ENCODE measurements at places on chromosomes 16 and 17.

GRCh38 chr17:43210576-43210975 lies 1.1 kb upstream of the TMEM106A start:
- DNase-seq: no peak

DNA sequence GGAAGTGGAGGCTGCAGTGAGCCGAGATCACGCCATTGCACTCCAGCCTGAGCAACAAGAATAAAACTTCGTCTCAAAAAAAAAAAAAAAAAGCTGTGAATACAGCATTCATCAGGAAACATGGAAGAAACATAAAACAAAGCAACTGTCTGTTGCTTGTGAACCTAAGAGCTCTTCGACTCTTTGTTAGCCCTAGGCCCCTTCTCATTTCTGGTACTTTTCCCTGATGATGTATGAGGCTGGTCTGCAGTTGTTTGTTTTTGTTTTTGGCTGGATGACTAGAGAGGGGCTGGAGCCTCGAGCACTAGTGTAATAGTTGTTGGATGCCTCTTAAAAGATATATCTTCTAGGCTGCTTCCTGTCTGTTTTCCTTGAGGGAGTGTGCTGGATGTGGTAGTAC lies 113.5 kb downstream of the MAP2K6 start:
- no peak for DNase-seq

DNA sequence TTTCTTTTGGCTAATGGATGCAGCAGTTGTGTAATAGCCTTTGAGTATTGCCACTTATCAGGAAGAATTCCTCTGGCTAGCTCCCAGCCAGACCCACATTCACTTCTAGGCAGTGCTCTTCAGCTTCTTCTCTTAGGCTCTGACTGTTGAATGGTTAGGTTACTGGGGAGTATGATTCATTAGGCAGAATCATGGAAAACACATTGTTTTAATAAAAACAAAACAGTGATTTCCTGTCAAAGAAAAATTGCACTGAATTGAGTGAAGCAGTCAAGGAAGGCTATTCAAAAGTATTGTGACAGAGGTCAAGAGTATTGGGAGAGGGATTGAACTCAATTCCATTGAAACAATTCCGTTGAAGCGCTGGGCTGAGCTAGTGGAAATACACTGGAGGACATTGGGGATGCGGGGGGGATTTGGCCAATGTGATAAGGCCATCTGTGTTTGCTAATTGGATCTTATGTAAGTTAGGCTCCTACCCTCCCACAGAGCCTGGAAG lies 68.0 kb downstream of the CNTNAP4 start:
- DNase-seq: no peak

DNA sequence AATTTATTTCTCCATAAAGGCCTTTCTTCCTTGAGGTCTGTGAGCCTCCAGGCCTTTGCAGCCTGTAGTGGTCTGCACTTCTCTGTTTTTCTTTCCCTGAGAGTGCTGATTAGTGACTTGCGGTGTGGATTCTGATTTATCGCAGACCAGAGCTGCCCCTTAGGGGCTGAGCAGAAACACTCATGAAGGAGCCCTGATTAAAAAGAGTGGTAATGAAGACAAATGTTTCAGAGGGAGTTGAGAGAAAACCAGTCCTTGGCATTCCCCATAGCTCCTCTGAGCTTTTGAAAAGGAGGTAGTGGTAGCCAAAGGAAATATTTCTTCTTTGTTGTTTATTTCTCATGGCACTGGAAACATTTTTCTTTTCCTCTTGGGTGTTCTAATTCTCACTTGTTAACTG lies 268.1 kb upstream of the TBX2 start:
- no peak for DNase-seq

DNA sequence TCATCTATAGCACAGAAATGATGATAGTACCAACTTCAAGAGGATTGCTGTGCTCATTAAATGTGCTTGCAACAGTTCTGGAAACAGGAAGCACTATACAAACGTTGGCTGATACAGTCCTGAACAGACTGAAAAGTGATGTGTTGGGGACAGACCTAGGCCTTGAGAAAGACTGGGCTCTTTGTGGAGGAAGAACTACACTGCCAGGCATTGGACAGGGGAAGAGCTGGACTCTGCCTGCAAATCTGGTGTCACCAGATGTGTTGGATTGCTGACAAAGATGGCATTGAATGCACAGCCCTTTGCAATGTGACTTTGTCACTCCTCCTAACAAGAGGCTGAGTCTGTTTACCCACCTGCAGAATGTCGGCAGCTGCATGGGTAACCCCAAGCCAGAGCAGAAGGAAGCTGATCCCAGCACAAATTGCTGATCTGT lies 12.4 kb upstream of the ST6GALNAC2 start:
- DNase-seq: no peak

GRCh38 chr16:48561960-48562393 lies 48.0 kb downstream of the N4BP1 start:
- DNase-seq: no peak

GRCh38 chr16:85605051-85605911 lies 7.8 kb upstream of the GSE1 start:
- DNase-seq: no peak

DNA sequence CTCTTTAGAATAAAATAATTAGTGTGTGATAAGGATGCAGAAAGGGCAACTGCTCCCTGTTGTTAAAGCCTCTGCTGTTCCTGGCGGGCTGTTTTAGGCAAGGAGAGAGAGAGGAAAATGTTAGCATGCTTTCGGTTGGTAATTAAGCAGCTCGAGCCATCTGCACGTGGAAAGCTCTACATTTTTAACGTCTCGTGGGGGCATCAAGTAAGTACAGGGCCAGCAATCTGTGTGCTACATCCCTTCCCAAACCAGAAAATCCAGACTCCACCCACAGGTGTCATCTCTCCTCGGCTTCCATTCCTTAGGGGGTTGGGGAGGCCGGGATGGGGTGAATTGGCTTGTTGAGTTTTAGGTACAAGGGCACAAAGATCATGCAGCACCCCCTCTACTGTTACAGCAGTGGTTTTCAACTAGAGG lies 62.4 kb upstream of the MARCHF10 start:
- DNase-seq: no peak

DNA sequence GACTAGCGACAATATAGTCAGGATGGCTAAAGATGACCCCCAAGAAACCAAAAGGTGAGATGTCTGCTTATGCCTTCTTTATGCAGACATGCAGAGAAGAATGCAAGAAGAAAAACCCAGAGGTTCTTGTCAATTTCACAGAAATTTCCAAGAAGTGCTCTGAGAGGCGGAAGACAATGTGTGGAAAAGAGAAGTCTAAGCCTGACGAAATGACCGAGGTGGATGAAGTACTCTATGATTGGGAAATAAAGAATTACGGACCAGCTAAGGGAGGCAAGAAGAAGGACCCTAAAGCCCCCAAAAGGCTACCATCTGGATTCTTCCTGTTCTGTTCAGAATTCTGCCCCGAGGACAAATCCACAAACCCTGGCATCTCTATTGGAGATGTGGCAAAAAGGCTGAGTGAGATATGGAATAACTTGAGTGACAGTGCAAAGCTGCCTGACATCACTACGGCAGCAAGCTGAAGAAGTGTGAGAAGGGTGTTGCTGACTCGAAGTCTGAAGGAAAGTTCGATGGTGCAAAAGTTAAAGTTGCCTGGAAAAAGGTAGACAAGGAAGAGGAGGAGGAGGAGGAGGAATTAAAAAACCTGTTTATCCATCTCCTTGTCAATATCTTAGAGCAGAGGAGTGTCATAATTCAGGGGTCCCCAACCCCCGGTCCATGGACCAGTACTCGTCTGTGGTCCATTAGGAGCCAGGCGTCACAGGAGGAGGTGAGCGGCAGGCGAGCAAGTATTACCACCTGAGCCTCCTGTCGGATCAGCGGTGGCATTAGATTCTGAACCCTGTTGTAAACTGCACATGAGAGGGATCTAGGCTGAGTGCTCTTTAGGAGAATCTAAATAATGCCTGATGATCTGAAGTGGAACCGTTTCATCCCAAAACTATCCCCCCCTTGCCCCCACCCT lies 25.1 kb upstream of the ADGRG1 start:
- no peak for DNase-seq

DNA sequence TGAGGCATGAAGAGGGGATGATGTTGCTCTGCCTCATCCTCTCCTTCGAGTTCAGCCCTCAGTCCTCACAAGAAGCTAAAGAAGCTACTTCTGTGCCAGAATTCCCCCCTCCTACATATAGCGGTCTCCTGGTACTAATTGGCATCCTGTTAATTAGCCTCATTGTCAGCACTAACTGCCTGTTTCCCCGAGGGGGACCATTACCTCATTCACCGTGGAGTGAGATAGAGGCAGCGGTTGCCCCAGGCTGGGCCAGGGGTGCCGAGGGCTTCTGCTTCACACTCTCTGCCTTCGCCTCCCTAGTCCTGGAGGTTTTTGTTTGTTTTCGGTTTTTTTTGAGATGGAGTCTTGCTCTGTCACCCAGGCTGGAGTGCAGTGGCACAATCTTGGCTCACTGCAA lies 5.7 kb upstream of the MINK1 start:
- no peak for DNase-seq

GRCh38 chr16:87060034-87060986 lies 256.9 kb downstream of the C16orf95 start:
- no peak for DNase-seq

DNA sequence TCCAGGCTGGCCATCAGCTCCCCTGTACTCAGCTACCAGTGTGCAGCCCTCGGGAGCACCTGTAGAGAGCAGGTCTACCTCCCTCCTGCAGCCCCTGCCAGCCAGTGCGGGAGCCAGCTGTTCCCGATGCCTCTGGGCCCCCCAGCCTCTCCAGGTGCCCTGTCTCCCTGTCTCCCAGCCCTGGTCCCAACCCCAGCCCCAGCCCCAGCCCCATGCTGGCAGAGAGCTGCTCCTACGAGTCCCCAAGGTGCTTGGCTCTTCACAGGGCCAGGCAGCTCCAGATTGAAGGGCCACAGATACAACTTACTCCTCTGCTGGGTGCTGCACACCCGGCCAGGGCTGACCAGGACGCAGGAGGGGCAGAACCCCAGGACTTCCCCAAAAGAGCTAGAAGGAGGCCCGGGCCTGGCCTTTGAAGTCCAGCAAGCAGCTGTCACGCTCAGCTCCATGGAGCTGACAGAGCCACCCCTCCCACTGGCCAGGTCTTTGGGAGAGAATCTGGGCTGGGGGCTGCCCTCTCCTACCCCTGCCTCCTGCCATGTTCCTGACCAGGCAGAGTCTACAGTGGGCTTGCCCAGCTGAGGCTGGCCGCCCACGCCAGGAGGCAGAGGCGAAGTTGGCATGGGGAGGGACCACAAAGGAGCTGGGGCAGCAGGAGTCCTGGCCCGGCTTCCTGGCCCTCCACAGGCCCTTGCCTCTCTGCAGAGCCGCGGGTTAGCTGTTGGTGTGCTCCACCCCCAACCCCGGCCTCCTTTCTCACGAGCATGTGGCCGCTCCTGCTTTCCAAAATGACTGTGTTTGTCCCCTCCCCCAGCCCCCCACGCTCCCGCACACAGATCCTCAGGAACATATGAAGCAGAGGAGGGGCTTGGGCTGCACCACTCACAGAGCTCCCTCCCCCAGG lies 9.5 kb upstream of the ADAM11 start:
- DNase-seq: no peak

DNA sequence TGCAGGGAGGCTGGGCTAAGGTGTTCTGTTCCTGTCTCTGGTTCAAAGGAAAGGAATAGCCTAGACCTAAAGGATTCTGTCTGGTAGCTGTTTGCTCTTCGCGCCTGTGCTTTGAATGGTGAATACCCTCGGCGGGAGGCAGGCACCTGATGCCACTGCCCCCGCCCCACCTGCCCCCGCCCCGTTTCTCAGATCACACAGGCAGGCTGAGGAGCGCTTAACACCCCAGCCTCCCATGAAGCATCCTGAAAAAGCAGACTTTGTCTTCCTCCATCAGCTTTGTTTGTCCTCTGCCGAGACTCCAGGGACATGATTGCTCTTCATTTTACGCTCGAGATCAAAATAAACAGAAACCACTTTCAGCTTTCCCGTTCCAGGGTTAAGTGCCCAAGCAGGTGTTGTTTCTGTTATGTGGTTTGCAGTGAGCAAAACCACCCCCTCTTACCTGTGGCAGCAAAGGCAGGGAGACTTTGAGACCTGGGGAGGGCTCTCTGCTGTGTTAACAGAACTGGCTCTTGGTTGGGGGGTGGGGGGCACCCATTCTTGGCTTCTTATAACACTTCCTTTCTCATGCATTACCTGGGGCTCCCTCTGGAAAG lies 452.1 kb downstream of the WWOX start:
- no peak for DNase-seq

DNA sequence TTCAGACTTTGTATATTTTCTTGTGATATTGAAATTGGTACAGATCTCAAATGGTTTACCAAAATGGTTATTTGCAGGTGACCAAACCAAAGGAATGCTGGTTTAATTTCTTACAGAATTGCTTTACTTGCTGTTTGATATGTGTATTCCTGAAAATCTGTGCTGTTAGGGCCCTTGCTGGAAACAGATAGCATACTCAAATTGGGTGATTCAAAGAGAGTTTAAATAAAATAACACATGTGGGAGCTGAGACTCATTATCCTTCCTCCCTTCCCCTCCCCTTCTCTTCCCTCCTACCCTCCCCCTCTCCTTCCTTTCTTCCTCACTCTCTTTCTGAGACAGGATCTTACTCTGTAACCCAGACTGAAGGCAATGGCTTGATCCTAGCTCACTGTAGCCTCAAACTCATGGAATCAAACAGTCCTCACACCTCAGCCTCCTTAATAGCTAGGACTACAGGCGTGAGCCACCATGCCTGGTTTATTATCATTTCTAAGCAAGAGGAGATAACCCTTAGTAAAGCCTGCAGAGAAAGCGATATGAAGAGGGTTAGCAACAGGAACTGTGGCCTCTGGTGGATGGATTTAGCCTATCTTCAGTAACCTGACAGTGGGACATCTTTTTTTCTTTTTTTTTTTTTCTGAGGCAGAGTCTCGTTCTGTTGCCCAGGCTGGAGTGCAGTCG lies 141.9 kb downstream of the BCAS3 start:
- DNase-seq: no peak

DNA sequence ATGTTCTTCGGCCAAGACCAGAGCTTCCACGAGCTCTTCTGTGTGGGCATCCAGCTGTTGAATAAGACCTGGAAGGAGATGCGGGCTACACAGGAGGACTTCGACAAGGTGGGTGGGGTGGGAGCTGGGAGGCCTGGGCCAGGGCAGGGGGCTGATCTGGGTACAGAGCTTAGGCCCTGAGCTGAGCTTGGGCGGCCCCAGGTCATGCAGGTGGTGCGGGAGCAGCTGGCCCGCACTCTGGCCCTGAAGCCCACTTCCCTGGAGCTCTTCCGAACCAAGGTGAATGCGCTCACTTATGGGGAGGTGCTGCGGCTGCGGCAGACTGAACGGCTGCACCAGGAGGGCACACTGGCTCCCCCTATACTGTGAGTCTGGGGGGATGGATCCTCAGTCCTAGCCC lies 3.5 kb downstream of the ELMO3 start:
- DNase-seq: no peak

DNA sequence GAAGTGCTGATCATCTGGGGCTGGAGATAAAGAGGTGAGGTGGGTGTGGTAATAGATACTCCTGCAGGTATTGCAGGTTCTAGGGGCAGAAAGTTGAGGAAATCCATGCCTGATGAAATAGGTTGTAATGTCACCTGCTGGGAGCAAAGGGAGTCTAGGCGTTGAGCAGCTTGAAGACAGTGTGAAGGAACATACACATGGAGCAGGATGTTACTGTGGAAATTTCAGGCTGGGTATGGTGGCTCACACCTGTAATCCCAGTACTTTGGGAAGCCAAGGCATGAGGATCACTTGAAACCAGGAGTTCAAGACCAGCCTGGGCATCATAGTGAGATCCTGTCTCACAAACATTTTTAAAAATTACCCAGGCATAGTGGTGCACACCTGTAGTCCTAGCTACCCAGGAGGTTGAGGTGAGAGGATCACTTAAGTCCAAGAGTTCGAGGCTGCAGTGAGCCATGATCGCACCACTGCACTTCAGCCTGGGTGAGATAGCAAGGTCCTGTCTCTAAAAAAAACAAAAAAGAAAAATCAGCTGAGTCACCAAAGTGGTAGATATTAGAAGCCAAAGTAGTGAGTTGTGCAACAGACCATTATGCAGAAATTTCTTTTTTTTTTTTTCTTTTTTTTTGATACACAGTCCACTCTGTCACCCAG lies 9.1 kb upstream of the CRYBA1 start:
- DNase-seq: no peak
